ENCODE measurements at places on chromosomes 16 and 17.

GRCh38 chr17:55437159-55437605 lies 15.5 kb upstream of the MMD start:
- no peak for DNase-seq

DNA sequence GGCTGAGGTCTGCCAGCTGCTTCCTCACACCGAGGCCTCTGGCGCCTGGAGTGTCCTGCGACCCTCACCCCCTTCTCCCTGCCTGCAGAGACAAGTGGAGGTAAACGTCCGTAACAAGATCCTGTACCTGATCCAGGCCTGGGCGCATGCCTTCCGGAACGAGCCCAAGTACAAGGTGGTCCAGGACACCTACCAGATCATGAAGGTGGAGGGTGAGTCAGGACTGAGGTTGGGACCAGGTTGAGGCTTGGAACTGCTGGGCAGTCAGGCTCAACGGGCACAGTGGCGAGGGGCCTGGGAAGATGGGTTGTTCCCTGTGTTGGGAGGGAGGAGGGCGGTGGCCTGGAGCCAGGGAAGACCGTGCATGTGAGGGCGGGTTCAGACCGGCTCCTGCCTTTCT lies 4.8 kb downstream of the HGS start:
- no peak for DNase-seq

- no peak for DNase-seq
These were observed 84.6 kb downstream of the RMI2 start for GRCh38 chr16:11429823-11430222.

- DNase-seq: peak; percentile 31
These were observed 12.7 kb upstream of the SPNS2 start for GRCh38 chr17:4485676-4486646.

DNA sequence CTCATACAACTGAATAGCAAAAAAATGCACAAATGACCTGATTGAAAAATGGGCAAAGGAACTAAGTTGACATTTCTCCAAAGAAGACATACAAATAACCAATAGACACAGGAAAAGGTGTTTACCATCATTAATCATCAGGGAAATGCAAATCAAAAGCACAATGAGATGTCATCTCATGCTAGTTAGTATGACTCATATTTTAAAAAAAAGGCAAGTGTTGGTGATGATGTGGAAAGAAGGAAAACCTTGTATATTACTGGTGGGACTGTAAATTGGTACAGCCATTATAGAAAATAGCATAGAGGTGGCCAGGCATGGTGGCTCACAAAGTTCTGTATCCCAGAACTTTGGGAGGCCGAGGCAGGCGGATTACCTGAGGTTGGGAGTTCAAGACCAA lies 232.5 kb upstream of the ZFHX3 start:
- DNase-seq: no peak

GRCh38 chr17:51056813-51057510 lies 63.7 kb downstream of the SPAG9 start:
- DNase-seq: no peak

DNA sequence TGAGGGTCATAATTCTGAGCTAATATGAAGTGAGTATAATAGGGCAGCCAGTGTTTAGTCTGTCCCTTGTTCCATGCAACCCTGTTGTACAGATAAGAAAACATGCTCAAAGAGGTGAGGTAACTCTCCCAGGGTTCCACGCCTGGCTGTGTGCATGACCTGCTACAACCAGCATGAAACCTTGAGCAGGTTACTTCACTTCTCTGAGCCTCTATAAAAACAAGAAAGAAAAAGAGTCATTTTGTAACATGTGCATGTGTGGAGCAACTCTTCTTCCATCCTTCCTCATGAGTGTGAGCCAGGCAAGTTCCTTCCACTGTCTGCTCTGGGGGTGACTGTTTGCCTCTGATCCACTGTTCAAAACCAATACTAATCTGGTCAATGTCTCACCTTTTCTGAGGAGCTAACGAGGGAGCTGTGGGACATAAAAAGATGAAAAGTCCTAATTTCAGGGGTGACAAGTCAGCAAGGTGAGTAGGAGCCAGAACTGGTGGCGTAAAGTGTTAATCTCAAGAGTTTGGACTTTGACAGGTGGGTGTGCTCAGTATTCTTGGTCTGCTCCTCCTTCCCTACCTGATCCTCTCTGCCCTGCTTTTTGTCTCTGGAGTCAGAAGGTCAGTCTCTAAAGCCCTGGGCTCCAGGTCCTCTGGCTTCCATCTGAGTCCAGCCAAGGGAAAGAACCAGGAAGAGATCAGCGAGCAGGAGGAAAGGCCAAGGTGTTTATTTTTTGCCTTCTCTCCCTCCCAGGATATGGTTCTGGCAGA lies 21.5 kb downstream of the GFOD2 start:
- DNase-seq: no peak

- DNase-seq: no peak
These were observed 1.0 kb downstream of the MSI2 start for GRCh38 chr17:57257195-57257894.

GRCh38 chr17:73593249-73593965 lies 50.8 kb downstream of the SDK2 start:
- DNase-seq: no peak

GRCh38 chr16:75506107-75506506 lies 10.9 kb upstream of the CHST6 start:
- DNase-seq: no peak

- no peak for DNase-seq
These were observed 2.2 kb downstream of the TOX3 start for GRCh38 chr16:52544703-52545102.

DNA sequence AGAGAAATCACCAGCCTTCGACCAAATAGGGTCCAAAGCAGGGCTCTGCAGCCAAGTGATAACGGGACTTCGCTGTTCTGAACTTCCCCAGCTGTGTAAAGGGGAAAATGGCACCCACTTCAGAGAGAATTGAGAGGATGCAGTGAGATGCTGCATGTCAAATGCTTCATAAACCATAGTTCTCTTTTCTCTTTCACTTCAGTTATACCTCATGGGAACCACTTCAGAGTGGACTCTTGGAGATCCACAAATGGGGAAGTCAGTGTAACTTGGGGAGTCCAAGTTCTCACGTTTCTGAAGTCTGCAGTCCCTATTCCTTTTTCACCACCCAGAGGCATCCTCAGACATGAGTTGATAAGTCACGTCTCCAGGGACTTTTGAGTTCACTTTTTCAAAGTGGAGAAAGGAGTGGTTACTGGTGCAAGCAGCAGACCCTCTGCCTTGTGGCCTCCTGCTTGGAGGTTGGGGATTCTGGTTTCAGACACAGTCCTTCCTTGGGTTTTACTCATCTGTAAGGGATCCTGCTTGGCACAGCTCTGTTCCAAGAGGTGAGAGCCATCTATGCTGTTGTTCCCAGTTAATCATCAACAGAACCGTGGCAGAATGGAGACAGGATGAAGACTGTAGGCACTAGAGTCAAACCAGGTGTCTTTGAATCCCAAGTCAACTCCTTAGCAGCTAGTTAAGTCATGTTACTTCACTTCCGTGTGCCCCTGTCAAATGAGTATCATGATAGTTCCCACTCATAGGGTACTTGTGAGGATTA lies 123.4 kb upstream of the NOL11 start:
- DNase-seq: no peak

GRCh38 chr16:69859105-69859989 lies 91.8 kb upstream of the CLEC18A start:
- DNase-seq: no peak

- no peak for DNase-seq
These were observed 11.5 kb upstream of the IGF2BP1 start for GRCh38 chr17:48985436-48986245.

DNA sequence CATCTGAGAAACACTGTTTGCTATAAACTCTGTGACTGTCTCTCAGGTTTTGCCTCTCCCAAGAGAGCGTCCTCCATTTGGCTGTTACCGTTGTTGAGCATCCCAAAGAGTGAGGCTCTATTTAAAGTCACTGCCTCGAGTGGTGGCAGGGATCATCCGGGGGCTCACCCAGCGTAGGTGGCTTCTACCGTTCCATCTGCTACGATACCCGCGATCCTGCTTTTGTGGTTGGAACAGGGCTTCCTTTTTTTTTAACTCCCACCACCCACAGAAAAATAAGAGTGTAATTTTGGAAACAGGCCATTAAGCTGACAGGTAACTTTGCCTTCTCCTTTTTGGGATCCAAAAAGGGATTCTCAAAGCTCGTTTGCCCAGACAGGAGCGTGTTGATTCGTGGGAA lies 36.4 kb downstream of the KNOP1 start:
- DNase-seq: no peak

GRCh38 chr17:14334919-14335318 lies 34.0 kb downstream of the HS3ST3B1 start:
- no peak for DNase-seq

- no peak for DNase-seq
These were observed 201.6 kb upstream of the SOX9 start for GRCh38 chr17:71919186-71919585.

DNA sequence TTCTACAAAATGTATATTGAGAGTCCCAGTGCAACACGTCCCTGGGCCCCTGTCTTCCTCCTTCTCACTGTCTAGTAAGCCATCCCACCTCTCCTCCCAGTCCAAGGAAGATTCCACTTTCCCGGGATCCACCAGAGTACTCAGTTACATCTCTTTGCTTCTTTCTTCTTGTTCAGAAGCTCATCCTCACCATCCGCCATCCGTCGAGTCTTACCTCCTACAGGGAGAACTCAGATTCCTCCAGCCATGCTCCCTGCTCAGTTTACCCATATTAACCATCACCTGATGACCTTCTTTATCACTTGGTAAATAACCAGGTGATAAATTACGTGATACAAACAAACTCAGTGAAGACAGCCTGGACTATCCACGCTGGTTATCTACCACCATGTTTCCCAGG lies 57.1 kb downstream of the CYTH1 start:
- no peak for DNase-seq

GRCh38 chr16:75100603-75100990 lies 16.0 kb downstream of the LDHD start:
- no peak for DNase-seq

GRCh38 chr17:47949946-47950345 lies 7.7 kb downstream of the PRR15L start:
- DNase-seq: no peak

DNA sequence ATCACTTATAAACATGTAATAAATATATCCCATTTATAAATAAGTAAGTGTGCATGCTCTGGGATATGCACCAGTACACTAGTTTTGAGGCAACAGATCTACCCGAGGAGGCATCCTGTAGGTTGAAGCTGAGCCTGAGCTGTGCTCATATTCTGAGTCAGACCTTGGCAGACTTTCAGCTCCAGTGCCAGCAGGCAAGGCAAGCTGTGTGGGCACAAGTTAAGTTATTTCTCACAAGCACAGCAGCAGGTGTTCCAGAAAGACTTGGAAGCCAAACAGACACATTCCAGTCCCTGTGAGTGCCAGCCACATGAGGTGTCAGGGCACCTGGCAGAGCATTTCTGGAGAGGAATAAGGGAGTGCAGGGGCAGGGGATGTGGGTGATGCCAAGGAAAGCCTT lies 1.3 kb upstream of the CLEC19A start:
- DNase-seq: no peak

- no peak for DNase-seq
These were observed 304.7 kb downstream of the CA10 start for GRCh38 chr17:51853857-51854256.

DNA sequence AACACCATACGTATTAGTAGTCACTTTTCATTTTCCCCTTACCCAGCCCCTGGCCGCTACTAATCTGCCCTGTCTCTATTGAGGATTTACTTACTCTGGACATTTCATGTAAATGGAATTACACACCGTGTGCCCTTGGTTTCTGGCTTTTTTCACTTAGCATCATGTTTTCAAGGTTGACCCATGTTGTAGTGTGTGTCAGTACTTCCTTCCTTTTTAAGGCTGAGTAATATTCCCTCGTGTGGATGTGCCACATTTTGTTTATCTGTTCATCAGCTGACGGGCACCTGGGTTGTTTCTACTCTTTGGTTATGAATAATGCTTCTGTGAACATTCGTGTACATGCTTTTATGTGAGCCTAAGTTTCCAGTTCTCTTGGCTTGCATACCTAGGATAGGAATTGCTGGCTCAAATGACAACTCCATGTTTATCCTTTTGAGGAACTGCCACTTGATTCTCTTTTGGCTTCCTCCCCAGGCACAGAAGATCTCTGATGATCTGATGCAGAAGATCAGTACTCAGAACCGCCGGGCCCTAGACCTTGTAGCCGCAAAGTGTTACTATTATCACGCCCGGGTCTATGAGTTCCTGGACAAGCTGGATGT lies 7.7 kb downstream of the PSMD3 start:
- no peak for DNase-seq

DNA sequence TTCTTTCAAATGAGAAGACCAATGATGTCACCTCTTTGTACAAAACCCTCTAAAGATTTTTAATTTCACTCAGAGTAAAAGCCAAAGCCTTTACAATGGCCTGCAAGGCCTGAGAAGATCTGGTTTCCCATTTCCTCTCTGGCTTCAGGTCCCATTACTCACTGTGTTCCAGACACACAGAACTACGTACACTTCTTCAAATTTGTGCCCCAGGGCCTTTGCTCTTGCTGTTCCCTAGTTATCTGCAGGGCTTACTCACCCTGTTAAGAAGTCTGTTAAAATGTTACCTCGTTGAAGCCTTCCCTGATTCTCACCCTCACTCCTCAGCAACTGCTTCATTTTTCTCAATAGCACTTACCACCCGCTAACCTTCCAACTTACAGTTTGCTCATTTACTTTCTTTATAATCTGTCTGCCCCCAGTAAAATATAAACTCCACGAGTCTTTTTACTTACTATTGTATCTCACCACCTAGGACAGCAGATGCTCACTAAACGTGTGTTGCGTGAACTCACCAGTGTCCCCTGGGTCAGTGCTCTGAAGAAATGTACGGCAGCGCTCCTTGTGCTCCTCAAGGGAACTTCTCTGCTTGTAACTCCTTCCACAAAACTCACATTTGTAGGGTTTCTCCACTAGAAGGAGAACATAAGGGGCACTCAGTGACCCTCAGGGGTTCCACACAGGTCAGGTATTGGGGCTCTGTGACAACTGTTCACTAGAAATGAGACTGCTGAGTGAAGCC lies 50.2 kb downstream of the GRB7 start:
- DNase-seq: no peak

- no peak for DNase-seq
These were observed 21.5 kb upstream of the DDX19A start for GRCh38 chr16:70324998-70325747.

GRCh38 chr17:603406-604114 lies 111.1 kb downstream of the VPS53 start:
- DNase-seq: no peak

GRCh38 chr16:75794426-75794825 lies 68.1 kb upstream of the CPHXL start:
- no peak for DNase-seq

Data from stimulated activated naive CD4-positive, alpha-beta T cell treated with Interleukin-2 at 50 U/mL for 16 hours (primary cell).